ENCODE measurements at places on chromosomes 12 and 14.

- no peak for DNase-seq
These were observed 264.0 kb upstream of the FAR2 start for GRCh38 chr12:28884904-28885679.

GRCh38 chr12:81078469-81079196, 754 bp downstream of the ACSS3 start:
- peak; percentile 68 for DNase-seq

- peak; percentile 35 for DNase-seq
These were observed 280.5 kb downstream of the DPF3 start for GRCh38 chr14:72613231-72613974.

GRCh38 chr14:20797164-20797563, 5.5 kb downstream of the RNASE1 start:
- DNase-seq = no peak

DNA sequence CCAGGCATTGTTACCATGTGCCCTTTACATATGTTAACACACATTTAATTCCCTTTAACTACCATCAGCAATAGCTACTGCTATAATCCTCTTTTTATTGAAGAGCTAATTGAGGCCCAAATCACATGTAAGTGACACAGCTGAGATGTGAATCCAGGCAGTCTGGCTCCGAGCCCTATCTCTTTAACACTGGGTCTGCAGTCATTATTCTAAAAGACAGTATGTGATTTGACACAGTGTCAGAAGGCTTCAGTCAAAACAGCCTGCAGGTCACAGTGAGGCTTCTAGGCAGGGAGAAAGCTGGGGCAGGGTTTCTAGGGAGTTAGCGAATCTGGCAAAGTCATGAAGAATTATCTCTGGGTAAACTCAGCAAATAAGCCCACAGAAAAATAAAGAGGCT, 148.2 kb downstream of the KIF21A start:
- DNase-seq = no peak

GRCh38 chr12:86711731-86712130, 455.5 kb upstream of the MGAT4C start:
- no peak for DNase-seq

GRCh38 chr12:118397708-118398440, 21.5 kb downstream of the SUDS3 start:
- DNase-seq = no peak

- DNase-seq = no peak
These were observed 13.7 kb downstream of the KRT72 start for GRCh38 chr12:52587563-52587962.

Measured in NCI-H510A treated with DMSO at 0.1 percent for 48 hours (cell line).